ENCODE measurements at places on chromosomes 3 and 15.

DNA sequence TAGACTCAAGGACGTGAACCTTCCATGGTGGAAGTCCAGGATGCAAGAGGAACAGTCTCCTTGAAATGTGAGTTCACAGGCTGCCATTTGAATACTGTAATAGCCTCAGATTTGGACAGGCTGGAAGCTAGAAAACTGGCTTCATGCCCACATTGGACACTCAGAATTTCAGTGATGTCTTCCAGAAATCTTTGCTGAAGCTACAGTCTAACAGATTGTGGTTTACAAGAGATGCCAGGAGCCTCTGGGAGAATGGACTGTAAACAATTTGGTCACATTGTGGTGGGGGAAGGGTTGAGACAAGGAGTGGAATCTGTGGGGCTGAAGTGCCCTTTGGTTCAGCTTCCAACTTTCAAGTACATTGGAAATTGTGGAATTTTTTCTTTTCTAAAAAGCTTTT, 252.0 kb upstream of the PROK2 start:
- DNase-seq = peak; percentile 76

DNA sequence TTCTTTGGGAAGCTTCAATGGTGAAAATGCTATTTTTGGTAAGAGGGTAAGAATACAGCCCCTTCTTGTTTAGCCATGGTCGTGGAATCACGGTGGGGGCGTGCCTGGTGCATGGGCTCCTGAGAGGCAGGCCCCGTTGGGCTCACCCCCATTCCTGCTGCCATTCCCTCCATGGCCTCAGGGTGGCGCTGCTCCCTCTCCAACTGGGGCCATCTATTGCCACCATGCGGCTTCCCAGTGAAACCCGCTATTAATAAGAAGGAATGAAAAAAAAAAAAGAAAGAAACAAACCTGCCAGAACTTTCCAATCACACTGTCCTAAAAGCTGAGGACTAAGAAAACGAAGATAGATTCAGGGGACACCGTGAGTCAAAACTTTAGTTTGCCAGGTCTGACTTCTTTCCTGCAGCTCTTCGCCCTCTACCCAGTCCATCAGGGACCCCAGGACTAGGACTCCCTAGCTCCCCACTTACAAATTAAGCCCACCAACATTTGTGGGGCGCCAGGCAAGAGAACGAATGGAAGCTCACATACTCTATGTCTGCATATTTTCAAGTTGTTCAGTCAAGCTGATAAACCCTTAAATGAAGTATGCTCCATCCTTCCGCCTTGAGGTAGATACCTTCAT, 30.6 kb upstream of the ABHD2 start:
- DNase-seq = peak; percentile 76

GRCh38 chr3:65291448-65292125, 603.8 kb upstream of the ADAMTS9 start:
- no peak for DNase-seq

DNA sequence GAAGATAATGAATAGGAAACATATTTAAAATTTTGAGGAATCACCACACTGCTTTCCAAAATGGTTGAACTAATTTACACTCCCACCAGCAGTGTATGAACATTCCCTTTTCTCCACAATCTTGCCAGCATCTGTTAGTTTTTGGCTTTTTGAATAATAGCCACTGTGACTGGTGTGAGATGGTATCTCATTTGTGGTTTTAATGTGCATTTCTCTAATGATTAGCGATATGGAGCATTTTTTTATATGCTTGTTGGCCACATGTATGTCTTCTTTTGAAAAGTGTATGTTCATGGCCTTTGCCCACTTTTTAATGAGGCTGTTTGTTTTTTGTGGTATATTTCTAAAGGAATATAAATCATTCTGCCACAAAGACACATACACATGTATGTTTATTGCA, 166.3 kb downstream of the NECTIN3 start:
- DNase-seq = peak; percentile 41

DNA sequence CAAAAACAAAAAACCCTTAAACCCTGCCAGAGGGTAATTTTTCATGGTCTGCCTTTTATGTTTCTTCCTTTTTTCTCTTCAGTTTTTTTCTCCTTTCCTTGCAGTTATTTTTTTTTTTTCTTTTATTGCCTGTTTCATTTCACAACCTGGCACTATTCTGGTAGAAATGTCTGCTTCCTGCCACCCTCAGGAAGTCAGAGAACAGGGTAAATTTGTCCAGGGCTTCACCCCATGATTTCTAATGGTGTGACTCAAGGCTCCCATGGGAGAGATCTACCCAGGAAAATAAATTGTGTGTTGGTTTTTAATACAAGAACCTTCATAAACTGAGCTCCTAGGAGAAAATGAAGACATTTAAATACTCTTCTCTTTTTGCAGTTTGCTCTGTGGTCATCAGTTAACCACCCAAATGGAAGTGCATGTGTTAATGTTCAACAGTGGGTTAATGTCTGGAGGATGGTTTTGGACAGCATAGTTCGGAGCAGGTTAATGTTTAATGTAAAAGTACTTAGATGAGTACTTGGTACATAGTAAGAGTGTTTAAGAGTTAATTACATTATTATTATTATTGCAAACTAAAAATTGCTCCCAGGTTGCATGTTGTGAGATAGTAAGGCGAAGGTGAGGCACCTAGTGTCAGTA, 45.9 kb downstream of the CGNL1 start:
- DNase-seq = no peak

DNA sequence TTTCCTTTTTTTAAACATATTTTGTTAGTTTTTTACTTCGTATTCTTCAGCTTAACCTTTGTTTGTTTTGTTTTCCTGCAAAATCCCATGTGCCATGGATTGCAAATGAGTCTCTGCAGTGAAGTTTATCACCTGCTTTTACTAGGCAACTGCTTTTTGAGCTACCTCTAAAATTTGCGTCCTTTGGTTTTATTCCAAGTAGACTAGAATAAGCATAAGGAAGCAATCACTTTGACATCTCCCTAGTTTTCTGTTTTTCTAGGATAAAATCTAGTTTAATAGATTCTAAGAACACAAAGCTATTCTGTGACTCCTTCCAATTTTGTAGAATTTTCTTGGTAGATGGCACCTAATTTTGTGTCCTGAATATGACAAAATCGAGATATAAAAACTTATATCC, 1059.2 kb downstream of the OTOL1 start:
- no peak for DNase-seq

DNA sequence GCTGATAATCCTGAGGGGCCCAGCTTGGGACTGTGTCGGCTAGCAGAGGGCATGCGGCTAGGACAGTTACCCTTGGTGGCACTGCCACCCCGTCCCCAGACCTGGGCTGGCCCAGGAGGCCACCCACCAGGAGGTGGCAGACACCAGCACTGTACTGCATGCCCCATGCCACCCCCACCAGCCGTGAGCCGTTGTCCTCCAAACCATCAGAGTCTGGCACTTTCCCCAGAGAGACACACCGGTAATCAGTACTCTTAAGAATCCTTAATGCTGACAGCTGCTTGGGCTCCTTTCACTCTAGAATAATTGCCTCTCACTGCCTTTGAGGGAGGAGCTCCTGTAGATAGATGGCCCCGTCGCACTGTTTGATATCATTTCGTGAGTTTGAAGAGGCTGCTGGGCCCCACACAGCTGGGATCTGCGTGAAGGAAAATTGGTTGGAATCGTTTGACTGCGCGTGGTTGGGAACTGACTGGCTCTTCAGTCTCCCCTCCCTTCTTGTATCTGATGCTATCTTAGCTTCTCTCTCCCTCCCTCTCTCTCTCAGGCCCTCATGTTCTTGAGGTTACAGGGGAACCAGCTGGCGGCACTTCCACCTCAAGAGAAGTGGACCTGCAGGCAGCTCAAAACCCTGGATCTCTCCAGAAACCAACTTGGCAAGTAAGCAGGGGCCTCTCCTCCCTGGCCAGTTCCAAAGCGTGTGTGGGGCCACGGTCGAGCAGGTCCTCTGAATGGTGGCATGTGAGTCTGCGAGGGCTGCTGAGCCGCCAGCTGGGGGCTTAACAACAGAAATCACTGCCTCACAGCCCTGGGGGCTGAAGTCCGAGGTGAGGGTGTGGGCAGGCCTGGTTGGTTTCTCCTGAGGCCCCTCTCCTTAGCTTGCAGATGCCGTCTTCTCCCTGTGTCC, 94.9 kb downstream of the LRRK1 start:
- DNase-seq = no peak

DNA sequence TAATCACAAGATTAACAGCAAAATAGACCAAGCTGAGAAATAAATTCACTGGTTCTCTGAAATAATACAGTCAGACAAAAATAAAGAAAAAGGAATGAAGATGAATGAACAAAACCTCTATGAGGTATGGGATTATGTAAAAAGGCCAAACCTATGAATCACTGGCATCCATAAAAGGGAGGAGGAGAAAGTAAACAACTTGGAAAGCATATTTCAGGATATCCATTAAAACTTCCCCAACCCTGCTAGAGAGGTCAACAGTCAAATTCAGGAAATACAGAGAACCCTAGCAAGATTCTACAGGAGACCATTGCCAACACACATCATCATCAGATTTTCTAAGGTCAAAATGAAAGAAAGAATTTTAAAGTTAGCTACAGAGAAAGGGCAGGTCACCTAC, 649.7 kb upstream of the CBLB start:
- DNase-seq = peak; percentile 59

DNA sequence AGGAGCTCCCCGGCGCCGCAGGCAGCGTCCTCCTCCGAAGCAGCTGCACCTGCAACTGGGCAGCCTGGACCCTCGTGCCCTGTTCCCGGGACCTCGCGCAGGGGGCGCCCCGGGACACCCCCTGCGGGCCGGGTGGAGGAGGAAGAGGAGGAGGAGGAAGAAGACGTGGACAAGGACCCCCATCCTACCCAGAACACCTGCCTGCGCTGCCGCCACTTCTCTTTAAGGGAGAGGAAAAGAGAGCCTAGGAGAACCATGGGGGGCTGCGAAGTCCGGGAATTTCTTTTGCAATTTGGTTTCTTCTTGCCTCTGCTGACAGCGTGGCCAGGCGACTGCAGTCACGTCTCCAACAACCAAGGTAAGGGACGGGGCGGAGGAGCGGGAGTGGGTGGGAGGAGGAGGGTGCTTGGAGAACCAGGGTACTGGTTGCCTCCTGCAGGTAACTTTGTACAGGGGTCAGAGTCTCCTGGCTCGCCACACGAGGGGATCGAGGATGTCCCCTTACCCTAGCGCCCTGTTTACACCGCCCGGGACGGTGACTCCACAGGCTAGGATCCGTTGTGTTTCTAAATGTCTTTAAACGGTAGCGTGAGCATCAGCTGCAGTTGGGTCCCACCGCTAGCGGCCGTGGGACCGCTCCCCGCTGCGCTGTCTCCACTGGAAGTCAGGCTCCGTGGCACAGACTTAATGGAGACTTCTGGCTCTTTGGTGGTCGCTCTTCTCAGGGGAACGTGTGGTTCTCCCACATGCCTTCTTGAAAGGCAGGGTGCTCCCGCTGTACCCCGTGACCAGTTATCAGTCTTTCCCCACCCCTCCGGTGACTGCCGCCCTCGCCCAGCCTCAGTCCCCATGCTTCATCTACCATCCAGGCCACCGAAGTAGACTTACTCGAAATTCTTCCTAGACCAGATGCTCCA, 515 bp downstream of the EPHA6 start:
- DNase-seq = no peak

DNA sequence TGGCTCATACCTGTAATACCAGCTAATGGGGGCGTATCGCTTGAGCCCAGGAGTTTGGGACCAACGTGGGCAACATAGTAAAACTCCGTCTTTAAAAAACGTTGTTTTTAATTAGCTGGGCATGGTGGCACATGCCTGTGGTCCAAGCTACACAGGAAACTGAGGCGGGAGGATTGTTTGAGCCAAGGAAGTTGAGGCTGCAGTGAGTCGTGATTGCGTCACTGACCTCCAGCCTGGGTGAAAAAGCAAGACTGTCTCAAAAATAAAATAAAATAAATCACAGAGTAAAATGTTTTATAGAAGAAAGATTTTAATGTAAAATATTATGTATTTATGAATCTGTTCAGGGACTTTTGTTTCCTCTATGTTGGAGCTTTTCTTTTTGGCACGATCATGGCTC, 15.3 kb upstream of the STRIT1 start:
- DNase-seq = peak; percentile 57

GRCh38 chr3:4794331-4794730, 184.9 kb upstream of the BHLHE40 start:
- no peak for DNase-seq

- no peak for DNase-seq
Observed at GRCh38 chr3:4943549-4943948, 35.7 kb upstream of the BHLHE40 start.

- DNase-seq = peak; percentile 1
Observed at GRCh38 chr3:11734-12133, 184.8 kb upstream of the CHL1 start.

DNA sequence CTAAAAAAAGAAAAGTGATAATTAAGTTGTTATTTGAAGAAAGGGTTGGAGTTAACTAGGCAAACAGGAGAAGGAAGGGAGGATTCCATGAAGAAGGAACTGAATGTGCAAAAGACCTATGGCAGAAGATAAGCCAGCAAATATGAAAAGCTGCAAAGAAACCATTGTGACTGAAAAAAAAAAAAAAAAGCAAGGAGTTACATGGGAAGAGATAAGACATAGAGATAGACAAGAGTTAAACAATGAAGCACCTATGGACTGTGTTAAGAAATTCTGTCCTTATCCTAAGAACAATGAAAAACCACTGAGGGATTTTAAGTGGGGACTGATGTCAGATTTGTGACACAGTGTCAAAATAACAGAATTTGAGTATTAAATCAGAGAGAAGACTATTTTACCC, 17.0 kb downstream of the ZNF280D start:
- DNase-seq = no peak

- peak; percentile 73 for DNase-seq
Observed at GRCh38 chr3:158102242-158103080, 3.8 kb downstream of the SHOX2 start.

DNA sequence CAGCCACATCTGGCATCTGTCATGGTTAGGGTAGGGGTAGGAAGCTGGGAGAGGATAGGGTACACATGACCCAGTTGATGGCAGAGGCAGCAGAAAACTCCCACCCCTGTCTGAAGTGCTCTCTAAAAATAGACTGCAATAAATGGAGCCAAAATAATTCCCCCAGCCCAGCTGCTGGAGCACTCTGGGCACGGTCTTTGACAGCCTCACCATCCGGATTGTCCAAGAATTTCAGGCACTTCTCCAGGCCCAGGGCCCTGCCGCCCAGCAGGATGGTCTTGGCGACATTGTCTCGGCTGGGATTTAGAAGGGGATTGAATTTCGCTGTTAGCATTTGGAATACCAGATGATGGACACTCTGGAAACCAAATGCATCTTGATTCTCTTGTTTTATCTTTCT, 103.7 kb downstream of the IQSEC1 start:
- no peak for DNase-seq

DNA sequence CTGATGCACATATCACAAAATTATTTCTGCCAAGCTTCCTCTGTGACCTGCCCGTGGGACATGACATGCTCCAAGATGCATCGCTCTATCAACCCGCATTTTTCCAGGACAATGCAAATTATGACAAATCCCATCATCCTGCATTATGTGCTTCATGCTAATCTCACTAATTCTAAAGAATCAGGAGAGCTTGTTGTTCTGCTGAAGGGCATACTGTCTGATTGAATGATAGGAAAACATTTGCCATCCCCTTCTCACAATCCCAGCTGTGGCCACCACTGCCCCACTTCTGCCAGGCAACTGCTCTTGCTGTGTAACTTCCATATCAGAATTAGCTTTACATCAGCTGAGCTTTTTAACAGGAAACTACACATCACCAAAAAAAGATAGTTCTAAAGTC, 203.5 kb upstream of the NANOGP8 start:
- DNase-seq = no peak

GRCh38 chr3:111639316-111639715, 44.2 kb upstream of the ZBED2 start:
- DNase-seq = no peak

Data from fibroblast of upper back skin (primary cell).